ENCODE measurements at places on chromosomes 11 and 22.

GRCh38 chr22:48929276-48929790, 898.3 kb downstream of the BRD1 start:
- DNase-seq = no peak

- no peak for DNase-seq
Measured at GRCh38 chr11:91840640-91841240, 383.9 kb upstream of the FAT3 start.

DNA sequence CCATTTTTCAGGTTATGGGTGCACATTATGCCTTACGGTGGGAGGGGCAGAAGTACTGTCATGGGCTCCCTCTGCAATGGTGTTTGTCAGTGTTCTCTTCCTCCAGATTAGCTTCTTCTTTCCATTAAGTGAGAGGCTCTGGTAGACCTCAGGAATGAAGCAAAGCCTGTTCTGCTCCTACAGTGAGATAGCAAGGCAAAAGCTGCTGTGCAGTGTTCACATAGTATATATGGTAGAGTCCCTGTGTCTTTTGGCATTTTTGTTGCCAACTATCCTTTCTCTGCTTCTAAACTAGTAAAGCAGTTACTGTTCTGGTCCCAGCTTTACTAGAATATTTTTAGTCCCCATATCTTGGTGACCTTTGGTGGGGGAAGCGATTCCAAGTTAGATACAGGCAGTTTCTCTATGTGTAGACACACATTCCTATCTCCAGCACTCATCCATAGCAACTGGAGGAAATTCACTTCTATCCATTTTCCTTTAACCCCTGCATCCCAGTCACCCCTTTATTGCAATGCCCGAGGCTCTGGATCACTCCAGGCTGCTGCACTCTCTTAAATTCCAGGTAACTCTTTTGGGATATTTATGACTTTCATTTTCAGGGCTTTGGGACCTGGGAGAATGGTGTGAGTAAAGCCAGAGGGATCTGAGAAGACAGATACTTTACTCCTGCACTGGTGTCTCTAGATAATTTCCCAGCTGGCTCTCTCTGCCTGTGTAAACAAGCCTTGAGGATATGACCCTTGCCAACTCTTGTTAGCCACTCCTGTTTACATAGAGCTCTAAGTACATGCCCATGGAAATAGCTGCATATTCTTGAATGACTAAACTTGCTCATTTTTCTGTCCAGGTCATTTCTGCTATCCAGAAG, 3.9 kb upstream of the TRIM34 start:
- DNase-seq = no peak

- no peak for DNase-seq
Measured at GRCh38 chr11:108906329-108906728, 241.5 kb downstream of the DDX10 start.

GRCh38 chr11:126359431-126360048, 4.1 kb downstream of the ST3GAL4 start:
- no peak for DNase-seq

- DNase-seq = no peak
Measured at GRCh38 chr11:134759274-134759673, 347.2 kb upstream of the B3GAT1 start.

- DNase-seq = no peak
Measured at GRCh38 chr11:33734441-33735270, 1.6 kb downstream of the CD59 start.

DNA sequence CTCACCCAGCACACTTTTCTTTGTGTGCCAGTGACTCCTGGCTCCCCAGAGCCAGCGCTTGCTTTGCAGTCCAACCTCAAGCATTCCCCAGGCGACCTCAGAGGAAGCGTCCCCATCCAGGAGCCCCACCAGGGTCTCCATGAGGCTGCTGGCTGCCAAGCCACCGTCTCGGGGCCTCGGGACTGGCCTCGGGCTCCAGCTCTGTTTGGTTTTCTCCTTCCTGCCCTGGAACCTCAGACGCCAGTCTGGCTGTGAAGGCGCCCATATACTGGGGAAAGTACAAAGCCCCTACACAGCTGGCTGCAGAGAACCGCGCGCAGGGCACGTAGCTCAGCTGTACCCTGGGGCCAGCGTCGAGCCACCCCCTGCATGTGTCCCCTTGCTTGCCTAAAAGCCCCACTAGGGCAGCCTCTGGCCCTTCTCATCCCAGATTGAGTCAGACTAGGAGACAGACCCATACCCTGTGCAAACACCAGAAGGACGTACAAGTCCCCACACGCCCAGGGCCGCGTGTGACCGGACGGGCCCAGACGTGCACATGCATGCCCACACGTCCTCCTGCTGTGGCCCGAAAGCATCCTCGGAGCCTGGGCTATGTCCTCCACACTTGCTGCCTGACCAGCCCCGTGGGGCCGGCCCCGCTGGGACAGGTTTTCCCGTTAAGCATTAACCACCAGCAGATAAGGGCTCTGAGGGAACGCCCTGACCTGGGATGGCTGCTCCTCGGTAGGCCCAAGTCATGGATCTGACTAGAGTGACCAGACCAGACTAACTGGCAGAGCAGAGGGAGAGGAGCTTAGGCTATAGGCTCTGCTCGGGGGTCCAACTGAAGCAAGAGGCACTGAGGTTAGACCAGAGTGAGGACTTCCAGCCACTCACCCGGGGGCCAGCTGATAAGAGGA, 4.2 kb upstream of the SYT8 start:
- DNase-seq = no peak

DNA sequence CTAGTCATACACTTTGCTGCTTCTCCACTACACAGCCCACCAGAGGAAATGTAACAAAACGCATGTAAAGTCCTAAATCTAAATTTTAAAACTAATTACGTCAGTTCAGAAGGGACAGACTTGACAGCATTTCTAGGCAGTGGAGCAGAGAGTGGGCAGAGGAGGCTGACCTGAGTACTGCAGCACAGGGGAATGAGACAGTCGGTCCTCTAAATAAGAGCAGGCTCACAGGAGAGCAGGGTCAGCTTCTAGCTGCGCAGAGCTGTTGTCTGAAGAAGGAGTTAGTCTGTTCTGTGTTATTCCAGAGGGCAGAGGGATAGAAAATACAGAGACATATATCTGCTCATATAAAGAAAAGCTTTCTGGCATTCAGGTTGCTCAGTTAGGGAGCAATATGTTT, 40.3 kb downstream of the JHY start:
- no peak for DNase-seq

- no peak for DNase-seq
Measured at GRCh38 chr22:40808018-40808841, 10.9 kb downstream of the SLC25A17 start.

DNA sequence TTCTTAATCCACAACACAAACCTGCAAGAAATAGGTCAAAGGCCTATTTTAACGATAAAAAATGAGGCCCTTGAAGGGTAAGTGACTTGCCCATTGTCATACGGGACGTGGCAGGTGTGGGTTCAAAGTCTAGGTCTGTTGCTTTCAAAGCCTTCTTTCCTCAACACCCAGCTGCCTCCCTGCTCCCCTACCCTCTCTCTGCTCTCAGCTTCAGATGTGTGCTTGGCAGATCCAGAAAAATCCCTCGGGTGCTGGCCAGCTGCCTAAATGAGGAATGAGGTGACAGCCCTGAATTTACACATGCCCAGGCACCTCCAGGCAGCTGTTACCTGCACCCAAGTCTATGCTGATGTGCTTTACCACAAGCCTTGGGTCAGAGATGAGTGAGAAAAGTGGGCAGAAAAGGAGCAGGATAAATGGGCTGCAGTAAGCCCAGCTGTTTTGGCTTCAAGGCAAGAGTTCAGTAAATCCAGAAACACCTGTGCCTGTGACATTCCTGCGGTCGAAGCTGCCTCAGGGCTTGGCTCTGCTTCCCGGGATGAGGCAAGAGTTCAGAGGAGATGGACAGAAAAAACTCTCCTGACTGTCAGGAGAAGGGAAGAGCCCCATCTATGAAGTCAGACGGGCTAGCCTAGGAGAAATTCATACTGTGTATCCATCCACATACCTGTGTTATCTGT, 49.9 kb upstream of the LDLRAD3 start:
- no peak for DNase-seq

DNA sequence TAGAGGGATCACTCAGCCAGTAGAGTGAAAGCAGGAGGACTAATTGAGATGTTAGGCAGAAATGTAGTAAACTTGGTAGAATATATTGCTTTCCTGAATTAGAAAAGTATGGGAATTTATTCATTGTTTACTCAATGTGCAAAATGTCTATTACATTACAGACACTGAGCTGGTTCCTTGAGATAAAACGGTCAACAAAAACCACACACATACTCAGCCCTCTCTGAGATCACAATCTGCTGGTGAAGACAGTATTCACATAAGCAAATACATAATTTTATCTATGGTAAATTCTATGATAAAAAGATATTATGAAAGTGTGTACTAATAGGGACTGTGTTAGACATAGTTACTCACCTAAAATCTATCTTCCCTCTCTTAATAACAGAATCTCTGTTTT, 833.5 kb downstream of the KCNA4 start:
- DNase-seq = no peak

GRCh38 chr22:41085842-41086241, 6.5 kb upstream of the EP300 start:
- DNase-seq = no peak

DNA sequence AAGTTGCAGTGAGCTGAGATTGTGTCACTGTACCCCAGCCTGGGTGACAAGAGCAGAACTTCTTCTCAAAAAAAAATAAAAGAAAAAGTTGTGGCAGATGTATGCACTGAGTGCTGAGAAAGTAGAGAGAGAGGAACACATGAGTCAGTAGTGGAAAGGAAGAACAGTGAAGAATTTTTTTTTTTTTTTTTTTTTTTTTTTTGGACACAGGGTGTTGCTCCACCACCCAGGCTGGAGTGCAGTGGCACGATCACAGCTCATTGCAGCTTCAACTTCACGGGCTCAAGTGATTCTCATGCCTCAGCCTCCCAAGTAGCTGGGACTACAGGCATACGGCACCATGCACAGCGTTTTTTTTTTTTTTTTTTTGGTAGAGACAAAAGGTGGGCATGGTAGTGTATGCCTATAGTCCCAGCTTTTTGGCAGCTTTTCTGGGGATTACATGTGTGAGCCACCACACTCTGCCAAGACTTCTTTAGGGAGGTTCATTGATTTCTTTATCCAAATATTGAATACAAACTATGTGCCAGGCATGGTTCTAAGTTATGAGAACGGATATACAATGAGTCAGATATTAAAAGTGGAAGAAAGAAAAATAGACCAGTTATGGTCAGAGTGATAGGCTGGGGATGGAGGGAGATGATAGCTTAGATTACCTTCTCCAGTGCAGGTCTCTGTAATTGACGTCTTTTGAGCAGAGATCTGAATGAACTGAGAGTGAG, 62.0 kb downstream of the YAP1 start:
- no peak for DNase-seq

DNA sequence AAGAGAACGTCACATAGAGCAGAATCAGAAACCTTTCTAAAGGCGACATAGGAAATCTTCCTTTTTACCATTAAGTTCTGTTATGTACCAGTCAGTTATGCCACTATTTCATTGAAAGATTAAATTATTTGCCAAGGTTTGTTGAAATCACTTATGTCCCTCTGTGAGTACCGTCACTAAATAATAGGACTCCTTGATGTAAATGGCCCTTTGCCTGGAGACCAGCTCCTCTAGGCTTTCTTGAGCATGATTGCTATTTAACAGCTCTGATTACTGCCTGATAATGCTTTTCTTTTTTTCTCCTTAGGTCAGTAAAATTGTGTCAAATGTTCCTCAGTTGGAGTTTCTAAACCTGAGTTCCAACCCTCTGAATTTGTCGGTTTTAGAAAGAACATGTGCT, 29.3 kb downstream of the TBCEL start:
- no peak for DNase-seq

DNA sequence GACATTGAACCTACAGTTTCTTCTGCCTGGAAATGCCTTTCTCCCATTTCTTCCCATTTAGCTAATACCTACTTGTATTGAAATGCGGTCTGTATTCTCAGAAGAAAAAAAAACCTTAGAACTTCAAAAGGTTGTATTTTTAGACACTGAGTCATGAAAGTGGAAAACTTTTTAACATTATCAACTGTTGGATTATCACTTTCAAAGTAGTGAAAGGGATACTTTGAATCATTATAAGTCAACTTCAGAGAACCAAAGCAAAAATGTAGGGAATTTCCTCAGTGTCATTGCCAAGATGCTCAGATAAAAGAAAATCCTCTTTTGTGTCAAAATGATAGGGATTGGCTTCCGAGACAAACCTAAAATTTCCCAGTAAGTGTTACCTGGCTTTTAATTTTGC, 6.6 kb downstream of the HOATZ start:
- DNase-seq = no peak

- DNase-seq = no peak
Measured at GRCh38 chr11:11860103-11860979, 18.6 kb downstream of the USP47 start.

- DNase-seq = no peak
Measured at GRCh38 chr11:34284811-34285481, 72.9 kb downstream of the ABTB2 start.

GRCh38 chr11:46386674-46387073, 4.9 kb downstream of the CHRM4 start:
- DNase-seq = no peak

- no peak for DNase-seq
Measured at GRCh38 chr22:40452730-40453487, 82.5 kb downstream of the SGSM3 start.

DNA sequence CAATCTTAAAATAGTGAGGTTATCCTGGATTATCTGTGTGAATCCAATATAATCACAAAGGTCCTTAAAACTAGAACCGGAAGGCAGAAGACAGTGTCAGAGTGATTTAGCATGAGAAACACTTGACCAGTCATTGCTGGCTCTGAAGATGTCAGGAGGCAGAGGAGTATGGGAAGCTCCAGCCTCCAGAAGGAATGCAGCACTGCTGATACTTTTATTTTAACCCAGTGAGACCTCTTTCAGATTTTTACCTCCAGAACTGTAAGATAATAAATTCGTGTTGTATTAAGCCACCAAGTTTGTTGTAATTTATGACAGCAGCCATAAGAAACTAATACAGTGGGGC, 134.4 kb upstream of the ZC3H12C start:
- no peak for DNase-seq

DNA sequence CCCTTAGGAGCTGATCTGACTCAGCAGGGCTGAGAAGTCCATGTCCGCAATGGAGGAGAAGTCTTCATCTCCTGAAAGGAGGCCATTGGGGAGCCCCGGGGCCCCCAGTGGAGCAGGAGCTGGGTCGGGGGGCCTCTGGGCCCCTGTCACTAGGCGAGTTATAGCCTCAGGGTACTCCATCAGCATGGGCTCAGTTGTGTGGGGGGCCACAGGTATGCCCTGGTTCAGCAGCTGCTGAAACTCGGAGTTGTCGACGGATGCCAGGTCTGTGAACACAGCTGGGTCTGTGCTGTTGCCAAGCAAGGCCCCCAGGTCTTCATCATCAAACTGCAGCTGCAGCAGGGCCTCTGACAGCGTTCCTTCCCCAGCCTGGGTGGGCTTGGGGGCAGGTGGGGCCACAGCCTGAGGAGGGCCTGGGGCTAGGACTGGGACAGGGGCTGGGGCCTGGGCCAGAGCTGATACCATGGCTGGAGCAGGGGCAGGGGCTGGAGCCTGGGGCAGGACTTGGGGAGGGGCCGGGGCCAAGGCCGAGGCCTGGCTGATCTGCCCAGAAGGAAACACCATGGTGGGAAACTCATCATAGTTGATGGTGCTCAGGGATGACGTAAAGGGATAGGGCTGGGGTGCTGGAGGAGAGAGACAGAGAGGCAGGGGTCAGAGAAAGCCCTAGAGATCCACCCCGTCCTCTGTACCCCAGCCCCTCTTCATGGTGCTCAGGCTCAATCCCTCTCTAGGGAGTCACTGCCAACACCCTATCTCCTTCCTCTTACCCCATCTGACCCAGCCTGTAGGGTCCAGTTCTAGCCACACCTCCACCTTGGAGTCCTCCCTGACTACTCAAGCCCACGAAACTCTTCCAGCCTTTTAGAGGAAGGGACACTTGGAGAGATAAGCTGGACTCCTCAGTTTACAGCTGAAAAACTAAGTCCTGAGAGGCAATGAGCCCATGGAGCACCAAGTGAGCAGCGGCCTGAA, 8.1 kb downstream of the RELA start:
- DNase-seq = no peak
